ENCODE measurements at places on chromosomes 7 and 10.

DNA sequence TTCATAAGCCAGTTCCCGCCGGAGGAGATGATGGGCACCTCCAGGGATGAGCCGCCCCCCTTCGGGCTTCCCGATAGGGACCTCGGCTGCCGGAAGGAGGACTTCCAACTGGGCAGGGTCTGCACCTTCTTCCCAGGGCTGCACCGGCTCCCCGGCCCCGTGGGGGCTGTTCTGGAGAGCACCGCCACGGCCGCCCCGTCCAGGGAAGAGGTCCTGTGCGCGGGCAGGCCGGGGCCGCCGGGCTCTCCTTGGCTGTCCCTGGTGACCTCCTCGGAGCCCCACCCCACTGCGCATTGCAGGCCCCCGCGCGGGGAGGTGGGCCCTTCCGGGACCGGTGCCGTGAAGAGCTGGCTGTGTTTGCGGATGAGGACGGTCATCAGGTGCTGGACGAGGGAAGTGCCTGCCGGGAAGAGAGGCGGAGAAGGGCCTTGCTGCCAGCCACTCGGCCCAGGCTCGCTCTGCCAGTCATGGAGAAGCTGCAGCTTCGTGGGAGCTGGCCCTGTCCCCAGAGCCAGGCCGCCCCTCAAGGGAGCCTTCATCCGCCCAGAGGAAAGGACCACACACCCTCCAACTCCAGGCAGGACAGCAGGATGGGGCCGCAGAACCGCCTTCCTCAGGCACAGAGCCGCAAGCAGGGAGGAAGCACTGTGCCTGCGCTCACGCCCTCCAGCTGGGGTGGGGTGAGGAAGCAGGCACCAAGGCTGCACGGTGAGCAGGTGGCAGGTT lies 144.4 kb downstream of the MAPK8 start:
- no peak for DNase-seq

- no peak for DNase-seq
Observed at GRCh38 chr10:34861293-34862021, 46.4 kb upstream of the PARD3 start.

- no peak for DNase-seq
Observed at GRCh38 chr10:132642732-132643008, 105.1 kb downstream of the INPP5A start.

- no peak for DNase-seq
Observed at GRCh38 chr10:31708046-31708445, 220.6 kb downstream of the ARHGAP12 start.

- DNase-seq = no peak
Observed at GRCh38 chr7:103989785-103990767, 618 bp upstream of the RELN start.

- no peak for DNase-seq
Observed at GRCh38 chr7:35261476-35262285, 7.8 kb upstream of the TBX20 start.

DNA sequence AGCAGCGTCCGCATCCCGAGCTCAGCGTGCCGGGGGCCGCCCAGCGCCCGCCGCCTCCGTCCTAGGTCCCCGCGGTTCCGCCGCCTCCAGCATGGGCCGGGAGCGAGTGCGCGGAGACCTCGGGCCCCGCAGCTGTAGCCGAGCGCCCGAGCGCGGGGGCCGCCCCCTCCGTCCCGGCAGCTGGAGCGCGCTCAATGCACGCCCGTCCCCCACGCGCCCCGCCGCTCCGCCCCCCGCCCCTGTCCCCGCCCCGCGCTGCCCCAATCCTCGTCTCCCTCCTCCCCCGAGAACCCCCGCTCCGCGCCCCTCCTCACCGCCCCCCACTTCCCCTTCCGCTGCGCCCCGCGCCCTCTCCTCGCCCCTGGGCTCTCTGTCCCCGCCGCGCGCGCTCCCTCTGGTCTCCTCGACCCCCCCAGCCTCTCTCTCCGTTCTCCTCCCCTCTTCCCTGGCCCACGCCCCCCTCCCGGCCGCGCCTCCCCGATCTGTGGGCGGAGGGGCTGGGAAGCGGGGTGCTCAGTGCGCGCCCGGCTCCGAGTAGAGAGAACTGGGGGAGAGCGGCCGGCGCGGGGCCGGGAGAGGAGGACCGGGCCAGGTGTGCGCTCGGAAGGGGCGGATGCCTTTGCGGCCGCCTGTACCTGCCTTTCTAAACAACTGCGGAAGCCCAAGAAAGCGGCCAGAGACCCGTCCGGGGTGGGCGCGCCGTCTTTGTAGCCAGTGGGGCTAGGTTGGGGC lies at the start of gene VIPR2:
Gene VIPR2, minus strand, starts transcription at position 110 of the 732 bp plus-strand sequence. Its CDS starts 96 bp downstream, at position 14.
- DNase-seq = no peak

GRCh38 chr7:7105800-7106582 lies 76.4 kb upstream of the C1GALT1 start:
- DNase-seq = no peak

GRCh38 chr7:105766421-105767073 lies 109.9 kb downstream of the ATXN7L1 start:
- no peak for DNase-seq

GRCh38 chr10:58857251-58857805 lies 319.1 kb upstream of the PHYHIPL start:
- DNase-seq = no peak

DNA sequence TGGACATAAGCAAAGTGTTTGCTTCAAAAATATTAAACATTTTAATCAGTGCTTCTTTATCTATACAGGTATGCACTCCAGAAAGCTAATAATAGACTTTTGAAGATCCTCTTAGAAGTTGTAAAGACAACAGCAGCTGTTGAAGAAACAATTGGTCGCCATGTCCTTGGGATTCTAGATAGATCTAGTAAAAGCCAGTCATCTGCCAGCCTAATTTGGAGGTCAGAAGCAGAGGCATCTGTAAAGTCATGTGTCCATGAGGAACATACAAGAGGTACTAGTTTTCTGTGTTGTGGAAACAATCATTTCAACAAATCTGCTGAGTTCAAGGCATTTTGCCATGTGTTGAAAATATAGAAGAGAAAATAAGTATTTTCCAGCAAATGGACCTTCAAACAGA lies 89.3 kb downstream of the CYP51A1 start:
- DNase-seq = no peak

DNA sequence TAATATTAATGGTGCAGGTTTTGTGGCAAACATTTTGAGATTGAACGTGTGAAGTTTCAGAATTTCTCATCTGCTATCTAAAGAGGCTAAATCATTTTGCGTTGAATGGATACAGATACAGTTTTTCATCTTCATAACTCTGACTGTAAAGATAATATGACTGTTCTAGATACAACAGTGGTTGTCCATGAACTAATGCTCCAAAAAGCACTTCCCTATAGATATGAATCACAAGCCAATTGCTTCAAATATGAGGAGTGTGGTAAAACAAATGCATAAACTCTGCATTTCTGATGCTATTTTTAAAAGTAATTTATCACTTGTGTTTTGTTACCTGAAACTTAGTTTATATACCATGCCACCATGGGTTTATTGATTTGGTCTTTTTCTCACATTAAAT lies 750.1 kb downstream of the MAGI2 start:
- no peak for DNase-seq

DNA sequence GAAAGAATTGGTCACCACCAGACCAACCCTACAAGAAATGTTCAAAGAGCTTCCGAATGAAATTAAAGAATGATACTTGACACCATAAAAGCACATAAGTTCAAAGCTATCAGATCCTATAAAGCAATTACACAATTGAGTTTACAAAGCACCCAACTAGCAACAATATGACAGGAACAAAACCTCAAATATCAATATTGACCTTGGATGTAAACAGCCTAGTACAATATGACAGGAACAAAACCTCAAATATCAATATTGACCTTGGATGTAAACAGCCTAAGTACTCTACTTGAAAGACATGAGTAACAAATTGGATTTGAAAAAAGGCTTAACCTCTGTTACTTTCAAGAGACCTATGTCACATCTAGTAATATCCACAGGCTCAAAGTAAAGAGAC lies 1201.4 kb downstream of the XPNPEP1 start:
- no peak for DNase-seq

DNA sequence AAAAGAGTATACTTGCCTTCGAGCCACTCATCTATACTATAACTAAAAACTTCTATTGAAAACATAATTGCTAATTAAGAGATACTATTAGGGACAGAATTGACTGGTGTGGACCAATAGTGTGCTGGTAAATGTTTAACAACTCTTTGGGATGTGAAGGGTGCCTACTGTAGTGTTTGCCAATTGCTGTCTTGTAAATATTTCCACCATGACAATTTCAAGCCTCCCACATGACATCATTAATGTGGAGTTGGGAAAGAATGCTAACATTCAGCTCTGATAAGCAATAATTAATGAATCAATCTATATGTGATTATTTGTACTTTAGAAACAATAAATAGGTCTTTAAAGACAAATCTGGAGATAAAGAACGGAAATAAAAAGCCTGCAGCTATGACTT lies 136.8 kb downstream of the DGKB start:
- no peak for DNase-seq

DNA sequence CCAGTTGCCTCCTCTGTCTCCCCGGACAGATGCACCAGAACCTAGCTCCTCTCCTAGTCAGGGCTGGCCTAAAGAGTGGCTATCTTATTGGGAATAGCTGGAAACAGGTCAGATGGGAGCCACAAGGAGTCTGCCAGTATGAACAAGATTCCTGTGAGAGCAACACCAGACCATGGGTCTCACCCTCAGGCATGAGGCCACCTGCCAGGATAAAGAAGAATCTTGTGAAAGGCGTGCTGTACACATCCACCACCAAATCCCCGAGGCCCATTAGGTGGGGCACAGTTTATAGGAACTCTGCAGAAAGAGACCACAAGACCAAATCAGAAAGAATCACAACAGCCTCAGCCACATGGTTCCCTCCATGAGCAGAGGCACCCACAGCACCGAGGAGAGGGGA lies 325.9 kb downstream of the TNS3 start:
- DNase-seq = no peak

- no peak for DNase-seq
Observed at GRCh38 chr7:105643384-105643783, 62.1 kb upstream of the EFCAB10 start.

GRCh38 chr7:102253973-102254370 lies 32.7 kb upstream of the SH2B2 start:
- DNase-seq = no peak

- DNase-seq = no peak
Observed at GRCh38 chr7:13641714-13642113, 347.8 kb downstream of the ETV1 start.

- no peak for DNase-seq
Observed at GRCh38 chr7:25235471-25235870, 7.2 kb upstream of the NPVF start.

- no peak for DNase-seq
Observed at GRCh38 chr10:12594448-12594944, 245.1 kb downstream of the CAMK1D start.

- no peak for DNase-seq
Observed at GRCh38 chr7:108120196-108120595, 10.0 kb downstream of the LAMB4 start.

DNA sequence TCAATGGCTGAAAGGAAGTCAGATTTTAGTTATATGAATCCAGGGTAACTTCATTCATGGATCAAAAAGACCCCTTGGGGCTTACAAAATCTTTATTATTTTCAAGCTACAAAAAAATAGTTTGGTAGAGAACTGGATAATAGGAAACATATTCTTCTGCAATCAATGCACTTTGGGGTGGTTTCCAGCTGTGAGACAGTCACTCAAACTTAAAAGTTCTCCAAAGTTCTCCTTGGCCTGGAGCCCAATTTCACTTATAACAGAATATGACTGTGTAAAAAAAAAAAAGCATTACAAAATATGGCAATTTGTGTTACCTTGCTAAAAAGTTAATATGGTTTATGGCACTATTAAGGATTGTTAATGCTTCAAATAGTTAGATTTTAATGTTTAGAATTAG lies 255.5 kb downstream of the AGMO start:
- no peak for DNase-seq

DNA sequence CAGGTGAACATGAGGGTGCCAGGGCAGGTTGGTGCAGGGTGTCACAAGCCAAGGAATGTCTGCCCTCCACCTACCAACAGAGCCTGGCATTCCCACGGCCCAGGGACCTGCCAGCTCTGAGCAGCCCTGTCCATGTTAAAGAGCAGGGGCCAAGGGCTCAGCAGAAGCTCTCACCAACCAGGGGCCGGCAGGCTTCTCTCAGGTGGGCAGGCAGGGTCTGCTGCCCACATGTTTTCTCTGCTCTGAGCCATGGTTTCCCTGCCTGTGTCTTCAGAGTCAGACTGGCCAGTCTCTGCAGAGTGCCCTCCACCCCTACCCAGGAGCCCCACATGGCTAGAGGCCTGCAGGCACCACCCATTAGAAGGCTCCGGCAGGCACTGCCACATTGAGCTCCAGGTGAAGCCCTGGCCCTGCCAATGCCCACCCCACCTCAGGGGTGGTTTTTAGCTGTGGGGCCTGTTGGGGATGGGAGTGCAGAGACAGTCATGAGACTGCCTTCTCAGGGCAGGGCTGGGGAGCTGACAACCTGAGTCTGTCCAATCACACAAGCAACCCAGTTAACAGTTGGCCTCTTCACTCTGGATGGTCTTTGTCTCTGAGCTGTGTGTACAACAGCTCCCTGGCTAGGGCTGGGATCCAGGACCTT lies 135.9 kb downstream of the ARHGAP22 start:
- DNase-seq = no peak

GRCh38 chr10:11698691-11699549 lies 43.3 kb upstream of the ECHDC3 start:
- no peak for DNase-seq

DNA sequence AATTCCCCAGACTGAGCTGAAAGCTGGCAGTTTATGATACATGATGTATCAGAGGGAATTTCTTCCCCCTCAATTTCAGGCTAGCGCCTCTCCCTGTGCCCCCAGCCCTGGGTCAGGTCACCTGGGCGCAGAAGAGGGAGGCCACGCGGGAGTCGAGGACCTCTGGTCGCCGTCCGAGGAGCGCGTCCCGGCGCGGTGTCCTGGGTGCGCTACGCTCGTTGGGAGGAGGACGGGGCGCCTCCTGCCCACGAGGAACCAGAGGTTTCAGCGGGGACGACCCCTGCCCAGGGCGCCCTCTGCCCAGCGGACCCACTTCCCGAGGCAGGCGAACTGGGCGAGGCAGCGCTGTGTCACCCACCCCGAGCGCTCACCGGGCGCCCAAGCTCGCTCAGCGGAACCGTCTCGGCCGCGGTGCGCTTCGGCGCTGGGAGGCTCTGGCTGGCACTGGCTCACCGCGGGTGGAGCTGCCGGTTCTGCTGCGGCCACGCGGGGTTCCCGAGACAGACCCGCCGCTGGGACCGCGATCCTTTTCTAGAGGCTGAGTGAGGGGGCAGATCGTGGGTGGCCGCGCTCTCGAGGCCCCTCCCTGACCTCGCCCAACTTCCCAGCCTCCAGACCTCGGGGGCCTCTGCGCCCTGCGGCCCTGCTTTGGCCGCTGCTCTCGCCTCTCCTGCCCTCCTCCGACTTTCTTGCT lies at the start of gene FAM237B:
Gene FAM237B, minus strand, starts transcription at position 504 of the 694 bp plus-strand sequence. CDS start 1,556 bp downstream, outside the sequence.
- DNase-seq = no peak

- DNase-seq = no peak
Observed at GRCh38 chr10:46254467-46254866, 32.3 kb upstream of the ANTXRL start.

GRCh38 chr7:41886262-41886900 lies 183.5 kb upstream of the INHBA start:
- DNase-seq = no peak

- DNase-seq = no peak
Observed at GRCh38 chr7:94183289-94183749, 179.2 kb upstream of the BET1 start.

Measured in anterior cingulate cortex (tissue), 58 donors.